KG1 (cell line): ENCODE measurements at places on chromosomes 12 and 14.

GRCh38 chr12:122018937-122019336, 2.7 kb upstream of the BCL7A start:
- DNase-seq, result no peak

DNA sequence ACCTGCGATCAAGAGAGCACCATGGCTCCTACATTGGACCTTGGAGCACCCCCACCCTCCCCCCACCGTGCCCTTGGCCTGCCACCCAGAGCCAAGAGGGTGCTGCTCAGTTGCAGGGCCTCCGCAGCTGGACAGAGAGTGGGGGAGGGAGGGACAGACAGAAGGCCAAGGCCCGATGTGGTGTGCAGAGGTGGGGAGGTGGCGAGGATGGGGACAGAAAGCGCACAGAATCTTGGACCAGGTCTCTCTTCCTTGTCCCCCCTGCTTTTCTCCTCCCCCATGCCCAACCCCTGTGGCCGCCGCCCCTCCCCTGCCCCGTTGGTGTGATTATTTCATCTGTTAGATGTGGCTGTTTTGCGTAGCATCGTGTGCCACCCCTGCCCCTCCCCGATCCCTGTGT, 1.8 kb upstream of the RNU7-1 start:
- no peak for DNase-seq

- DNase-seq, result no peak
These were observed 216.7 kb downstream of the MED13L start for GRCh38 chr12:116060764-116061163.

DNA sequence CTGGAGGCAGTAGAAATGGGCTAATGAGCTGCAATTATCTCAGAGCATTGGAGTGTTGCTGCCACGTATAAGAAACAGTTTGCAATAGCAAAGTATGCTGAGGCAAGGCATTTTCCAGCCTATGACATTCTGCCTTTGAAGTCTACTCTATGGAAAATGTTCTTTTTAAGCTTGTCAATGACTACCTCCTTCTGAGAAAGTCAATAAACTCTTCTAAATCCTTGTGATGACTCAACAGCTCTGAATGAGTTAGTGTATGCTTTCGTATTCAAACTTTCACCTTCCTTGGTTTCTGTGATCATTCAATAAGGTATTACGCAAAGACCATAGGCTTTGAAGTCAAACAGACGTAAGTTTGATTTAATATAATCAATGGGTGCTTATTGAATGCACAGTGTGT, 111.2 kb downstream of the CAPZA3 start:
- DNase-seq, result no peak

GRCh38 chr12:68580911-68581310, 29.8 kb upstream of the RAP1B start:
- DNase-seq, result no peak

DNA sequence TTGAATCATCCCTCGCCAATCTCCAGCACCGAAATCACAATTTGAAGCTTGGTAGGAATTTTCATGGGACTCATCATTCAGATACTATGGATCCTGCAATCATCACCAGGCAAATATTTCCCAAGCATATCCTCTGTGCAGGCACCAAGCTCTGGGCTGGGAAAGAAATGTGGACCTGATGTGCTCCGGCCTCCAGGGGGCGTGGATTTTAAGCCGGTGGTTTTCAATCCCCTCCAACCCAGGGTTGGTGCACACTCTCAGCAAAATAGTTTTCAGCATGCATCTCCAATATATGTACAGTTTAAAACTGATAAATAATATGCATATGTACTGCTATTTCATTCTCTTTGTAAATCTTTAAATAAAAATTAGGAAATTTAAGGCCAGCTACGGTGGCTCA, 98.9 kb downstream of the RBM19 start:
- no peak for DNase-seq
